ENCODE measurements at places on chromosomes 6 and 20.

DNA sequence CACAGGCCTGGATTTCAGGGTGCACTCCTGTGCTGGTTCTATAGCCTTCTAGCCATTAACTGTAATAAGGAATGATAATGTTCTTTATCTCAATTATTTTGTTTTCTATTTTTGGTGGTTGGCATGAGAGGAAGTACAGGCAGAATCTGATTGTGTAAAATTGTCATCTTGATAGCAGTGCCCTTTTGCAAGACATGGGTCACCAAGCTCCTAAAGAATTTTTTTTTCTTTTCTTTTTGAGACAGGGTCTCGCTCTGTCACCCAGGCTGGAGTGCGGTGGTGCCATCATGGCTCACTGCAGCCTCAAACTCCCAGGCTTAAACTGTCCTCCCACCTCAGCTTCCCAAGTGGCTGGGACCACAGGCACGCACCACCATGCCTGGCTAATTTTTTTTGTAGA lies 206.7 kb upstream of the JARID2 start:
- no peak for DNase-seq

DNA sequence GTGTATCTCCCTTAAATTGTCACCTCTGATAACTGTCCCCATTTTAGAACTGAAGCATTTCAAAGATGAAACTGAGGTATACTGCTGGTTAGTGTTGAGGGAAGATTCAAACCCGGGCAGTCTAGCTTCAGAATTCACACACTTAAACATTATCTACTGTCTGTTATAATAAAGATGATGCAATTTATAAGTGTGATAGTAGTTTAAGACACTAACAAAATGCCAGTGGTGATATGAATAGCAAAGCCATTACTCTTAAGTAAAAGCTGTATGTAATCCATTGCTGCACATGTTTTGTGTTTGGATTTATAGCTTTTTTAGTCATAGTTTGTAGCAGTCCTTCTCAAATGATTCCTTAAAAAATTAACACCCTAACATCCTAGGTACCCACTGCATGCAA lies 19.8 kb downstream of the USP45 start:
- DNase-seq: no peak

- DNase-seq: no peak
These were observed 11.4 kb downstream of the NPBWR2 start for GRCh38 chr20:64095927-64096326.

- no peak for DNase-seq
These were observed 193.6 kb upstream of the SLC24A3 start for GRCh38 chr20:19018881-19019280.

DNA sequence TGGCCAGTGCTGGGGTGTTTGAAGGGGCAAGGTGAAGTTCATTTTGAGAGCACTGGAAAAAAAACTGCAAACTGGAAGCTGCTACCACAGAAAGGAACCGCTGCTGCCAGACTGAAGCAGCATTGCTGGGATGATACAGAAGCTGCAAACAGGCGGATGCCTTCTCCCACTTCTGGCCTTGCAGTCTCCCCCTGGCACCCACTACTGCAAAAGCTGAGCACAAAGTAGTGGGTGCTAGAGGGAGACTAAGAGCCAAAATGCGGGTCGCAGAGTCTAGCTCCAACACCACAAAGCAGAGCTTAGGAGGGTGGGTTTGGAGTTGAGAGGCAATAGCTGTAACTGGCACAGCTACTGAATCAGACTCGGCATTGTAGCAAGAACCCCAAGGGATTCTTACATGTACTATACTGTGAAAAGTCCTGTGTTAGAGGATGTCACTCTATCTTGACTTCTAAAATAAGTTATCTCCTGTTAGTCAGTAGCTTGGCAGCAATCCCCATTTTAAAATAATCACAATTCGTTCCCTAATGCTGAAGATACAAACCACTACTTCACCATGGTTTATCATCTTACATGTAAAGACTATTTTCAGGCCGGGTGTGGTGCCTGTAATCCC lies 44.0 kb upstream of the COL21A1 start:
- DNase-seq: no peak

DNA sequence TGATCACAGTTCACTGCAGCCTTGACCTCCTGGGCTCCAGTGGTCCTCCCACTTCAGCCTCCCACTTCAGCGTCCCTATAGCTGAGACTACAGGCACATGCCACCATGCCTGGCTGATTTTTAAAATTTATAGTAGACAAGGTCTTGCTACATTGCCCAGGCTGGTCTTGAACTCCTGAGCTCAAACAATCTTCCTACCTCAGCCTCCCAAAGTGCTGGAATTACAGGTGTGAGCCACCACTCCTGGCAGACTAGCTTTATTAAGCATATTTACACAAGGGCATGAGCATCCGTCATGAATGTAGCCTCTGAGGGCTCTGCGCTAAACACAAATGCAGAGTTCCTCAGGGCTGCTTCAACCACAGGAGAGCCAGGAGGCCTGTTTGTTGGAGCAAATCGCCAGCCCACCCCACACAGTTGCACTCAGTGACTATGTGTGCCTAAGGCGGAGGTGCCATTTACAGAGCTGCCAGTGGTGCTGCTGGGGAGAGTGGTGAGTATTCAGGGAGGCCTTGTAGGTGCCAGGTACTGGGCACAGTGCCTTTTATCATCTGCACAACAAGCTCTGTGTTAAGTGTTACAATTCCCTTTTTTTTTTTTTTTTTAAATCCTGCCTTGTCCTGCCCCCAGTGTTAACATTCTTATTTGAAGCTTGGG lies 78.2 kb downstream of the PSMG4 start:
- no peak for DNase-seq

GRCh38 chr6:49269190-49269589 lies 193.9 kb downstream of the MMUT start:
- DNase-seq: no peak

GRCh38 chr20:25453035-25453810 lies 45.8 kb downstream of the GINS1 start:
- no peak for DNase-seq

DNA sequence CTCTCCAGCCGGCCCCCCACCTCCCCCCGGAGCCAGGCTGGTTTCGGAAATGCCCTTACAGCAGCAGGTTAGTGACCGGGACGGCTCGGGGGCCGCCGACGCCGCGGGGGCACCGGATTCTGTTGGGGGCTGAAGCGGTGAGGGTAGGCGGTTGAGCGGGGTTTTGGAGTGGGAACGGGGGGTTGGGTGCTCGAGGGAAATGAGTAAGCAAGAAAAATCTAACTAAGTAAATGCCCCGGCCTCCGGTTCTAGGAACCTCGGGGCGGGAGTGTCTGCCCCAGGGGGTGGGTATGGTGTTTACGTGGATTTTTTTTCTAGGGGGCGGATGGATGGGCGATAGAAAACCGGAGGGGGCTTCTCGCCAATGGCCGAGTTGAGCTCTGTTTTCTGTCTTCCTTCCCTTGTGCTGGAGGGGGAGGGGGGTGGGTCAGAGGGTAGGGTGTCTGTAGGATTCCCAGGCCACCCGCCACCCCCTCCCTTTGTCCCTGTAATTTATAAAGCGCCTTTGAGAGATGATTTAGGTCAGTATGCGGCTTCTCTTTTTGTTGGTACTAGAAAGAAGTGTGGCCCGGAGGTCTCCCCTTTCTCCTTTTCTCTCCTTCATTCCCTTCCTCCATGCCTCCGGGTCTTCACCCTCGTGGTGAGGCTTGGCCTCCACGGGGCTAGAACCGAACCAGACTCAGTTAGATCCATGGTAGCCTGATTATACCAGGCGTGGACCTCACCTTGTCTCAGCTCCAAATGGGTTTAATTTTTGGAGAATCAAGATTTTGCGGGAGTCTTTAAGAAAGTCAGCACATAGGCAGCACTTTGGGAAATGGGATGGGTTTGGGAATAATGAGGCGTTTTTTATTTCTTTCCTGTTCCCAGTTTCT lies 2.3 kb downstream of the E2F3 start:
- peak; percentile 66 for DNase-seq

DNA sequence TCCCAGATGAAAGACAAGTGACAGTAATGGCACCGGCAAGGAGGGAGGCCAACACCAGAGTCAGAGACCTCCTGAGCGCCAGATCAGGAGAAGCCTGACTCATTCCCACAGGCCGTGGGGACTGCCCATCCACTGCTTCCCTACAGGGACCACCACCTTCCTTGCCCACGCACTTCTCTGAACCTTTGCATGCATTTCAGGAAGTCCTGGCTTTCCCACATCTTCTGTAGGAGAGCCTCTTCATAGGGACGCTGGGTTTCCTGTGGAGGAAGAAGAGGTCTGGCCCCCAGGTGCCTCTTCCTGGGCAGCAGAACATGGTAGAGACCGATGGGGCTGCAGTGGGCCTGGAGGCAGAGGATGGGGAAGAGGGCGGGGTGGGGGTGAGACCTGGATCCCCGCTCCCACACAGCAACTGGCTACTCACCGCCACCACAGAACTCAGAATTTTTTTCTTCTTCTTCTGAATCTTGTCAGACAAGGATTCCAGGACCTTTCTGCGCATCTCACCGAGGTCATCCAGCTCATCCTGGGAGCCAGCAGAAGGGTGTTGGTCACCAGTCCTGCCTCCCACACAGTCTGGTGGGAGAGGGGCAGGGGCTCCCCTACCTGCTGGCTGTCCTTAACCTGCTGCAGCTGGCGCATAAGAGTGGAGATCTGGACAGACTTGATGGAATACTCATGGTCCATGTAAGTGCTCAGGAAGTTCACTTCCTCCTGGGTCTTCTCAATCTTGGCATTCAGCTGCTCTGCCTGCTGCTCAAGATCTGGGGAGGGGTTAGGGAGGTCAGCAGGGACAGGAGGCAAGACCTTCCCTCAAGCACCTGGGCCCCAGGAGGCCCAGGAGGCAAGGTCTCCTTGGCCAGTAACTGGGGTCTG lies 13.7 kb downstream of the C20orf96 start:
- no peak for DNase-seq

DNA sequence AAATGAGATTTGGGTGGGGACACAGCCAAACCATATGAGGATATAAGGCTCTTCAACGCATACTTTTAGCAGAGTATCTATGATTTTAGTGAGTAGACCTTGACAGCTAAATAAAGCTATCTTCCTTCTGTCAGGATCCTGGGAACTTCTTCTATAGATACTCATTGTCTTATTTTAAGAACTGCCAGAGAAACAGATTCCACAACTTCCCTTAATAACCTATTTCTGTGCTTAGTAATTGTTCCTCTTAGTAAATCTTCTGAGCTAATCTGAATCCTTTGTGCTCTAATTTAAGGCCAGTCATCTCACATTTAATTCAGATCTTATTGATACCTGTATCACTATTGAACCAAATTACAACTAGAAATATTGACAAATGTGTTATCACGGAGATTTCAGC lies 64.0 kb upstream of the CEP85L start:
- no peak for DNase-seq

GRCh38 chr20:31963889-31964288 lies 4.1 kb upstream of the XKR7 start:
- no peak for DNase-seq

GRCh38 chr6:43970068-43970912 lies 157.0 kb downstream of the MRPL14 start:
- DNase-seq: no peak

DNA sequence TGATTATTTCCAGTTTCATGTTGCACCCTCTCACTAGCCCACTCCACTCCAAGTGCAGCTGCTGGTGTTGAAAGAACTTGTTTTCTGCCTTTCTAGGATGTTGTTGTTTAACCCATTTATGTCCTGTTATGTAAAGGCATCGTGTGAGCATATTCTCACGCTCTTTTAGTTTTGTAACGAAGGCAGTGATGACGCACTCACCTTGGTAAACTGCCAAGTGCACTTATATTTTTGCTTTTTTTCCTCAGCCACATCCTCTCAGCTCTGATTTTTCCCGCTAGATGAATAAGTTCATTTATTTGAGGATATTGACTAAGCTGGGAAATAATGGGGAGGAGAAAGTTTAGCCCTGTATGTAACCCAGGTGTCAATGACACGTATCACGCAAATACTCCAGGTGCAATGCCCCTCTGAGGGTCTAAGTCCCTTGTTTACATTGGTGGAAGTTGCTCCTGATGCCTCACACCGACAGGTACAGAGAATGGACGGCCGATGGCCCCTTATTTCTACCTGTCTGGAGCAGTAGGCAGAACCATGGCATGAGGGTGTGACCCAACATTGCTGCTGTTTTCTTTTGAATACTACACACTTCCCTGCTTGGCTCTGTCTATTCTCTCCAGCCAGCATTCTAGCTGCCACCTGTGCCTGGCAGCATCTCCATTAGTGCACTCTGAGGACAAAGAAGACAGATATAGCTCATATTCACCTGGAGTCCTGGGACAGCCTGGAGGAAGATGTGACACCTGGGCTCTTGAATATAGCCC lies 132.7 kb upstream of the SLC24A3 start:
- no peak for DNase-seq

DNA sequence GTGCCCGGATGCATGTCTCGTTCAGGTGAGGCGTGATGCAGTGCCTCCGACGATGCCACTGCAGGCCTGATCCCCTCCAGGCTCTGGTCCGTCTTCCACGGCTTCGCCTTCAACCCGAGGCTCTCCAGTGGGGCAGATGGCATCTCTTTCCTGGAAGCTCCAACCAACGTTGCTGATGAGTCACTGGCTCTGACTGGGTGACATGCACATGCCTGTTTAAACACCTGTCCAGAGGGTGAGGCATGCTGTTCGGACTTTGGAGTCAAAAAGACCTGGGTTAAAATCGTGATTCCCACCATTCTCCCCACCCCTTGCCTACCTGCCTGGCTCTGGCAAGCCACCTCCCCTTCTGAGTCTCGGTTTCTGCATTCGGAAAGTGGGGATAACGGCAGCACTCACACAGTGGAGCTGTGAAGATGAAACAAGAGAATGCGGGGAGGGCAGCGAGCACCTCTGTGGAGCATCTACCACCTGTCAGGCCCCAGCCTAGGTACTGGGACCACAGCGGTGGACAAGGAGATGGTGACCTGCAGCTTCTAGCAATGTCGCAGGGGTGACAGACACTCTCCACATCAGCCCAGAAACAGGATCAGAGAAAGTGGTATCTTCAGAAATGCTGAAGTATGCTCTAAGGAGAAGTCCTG lies 8.5 kb upstream of the EDN3 start:
- DNase-seq: no peak

GRCh38 chr20:6613280-6613861 lies 154.1 kb upstream of the BMP2 start:
- DNase-seq: no peak

DNA sequence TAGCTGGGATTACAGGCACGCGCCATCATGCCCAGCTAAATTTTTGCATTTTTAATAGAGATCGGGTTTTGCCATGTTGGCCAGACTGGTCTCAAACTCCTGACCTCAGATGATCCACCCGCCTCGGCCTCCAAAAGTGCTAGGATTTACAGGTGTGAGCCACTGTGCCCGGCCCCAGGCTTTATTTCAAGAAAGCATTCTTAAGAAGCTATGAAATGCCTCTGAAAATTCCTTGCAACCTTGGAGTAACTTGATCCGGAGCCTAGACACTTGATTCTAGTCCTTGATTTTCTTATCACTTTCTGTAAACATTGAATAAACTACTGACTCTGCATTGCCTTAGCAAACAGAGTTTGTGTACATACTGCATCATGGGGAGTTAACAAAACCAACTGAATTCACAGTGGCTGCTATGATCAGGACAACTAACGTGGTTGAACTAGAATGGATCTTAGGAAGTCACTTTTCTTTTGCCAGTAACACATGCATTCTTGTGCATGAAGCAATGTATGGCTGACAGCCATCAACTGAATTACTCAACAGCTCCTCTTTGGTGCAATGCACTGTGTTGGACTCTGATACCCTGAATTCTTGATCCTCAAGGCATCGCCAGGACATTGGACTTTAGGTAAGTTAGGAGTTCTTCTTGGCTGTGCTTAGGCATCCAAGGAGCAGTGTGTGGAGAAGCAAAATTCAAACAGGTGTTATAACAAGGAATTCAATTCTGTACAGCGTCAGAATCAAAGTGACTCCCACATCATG lies 102.8 kb upstream of the TMEM170B start:
- no peak for DNase-seq

- no peak for DNase-seq
These were observed 857.3 kb downstream of the FRK start for GRCh38 chr6:115203381-115203780.

GRCh38 chr6:154901876-154902552 lies 93.1 kb upstream of the TIAM2 start:
- peak; percentile 7 for DNase-seq
